ENCODE measurements at places on chromosomes 12 and 14.

GRCh38 chr14:92563359-92563758 is 49.8 kb downstream of the RIN3 start:
- DNase-seq: no peak

- peak; percentile 61 for DNase-seq
These were observed 114.8 kb upstream of the FLRT2 start for GRCh38 chr14:85415015-85415712.

GRCh38 chr14:34034447-34035176 is 83.7 kb upstream of the EGLN3 start:
- no peak for DNase-seq

GRCh38 chr14:60566101-60566500 is 57.2 kb downstream of the SIX6 start:
- DNase-seq: no peak

DNA sequence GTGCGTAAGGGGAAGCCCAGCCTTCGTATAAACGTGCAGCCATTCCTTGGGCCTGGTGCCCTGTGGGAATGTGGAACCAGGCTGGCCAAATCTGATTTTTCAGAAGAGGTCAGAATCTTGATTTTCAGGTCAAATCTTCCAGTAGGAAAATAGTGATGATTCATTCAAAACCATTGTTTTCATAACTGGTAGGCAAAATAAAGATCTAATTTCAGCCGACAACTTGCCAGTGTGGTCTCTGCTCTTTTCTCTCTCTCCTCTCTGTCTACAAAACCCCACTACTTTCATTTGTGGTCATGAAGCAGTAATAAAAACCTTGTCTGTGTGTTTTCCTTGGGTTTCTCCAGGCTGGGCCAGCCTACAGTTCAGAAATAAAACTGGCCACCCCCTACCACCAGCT is 135.1 kb downstream of the RBM19 start:
- DNase-seq: no peak

GRCh38 chr12:1343422-1343821 is 251.0 kb downstream of the FBXL14 start:
- no peak for DNase-seq

GRCh38 chr14:30225176-30225575 is 297.5 kb upstream of the PRKD1 start:
- no peak for DNase-seq

DNA sequence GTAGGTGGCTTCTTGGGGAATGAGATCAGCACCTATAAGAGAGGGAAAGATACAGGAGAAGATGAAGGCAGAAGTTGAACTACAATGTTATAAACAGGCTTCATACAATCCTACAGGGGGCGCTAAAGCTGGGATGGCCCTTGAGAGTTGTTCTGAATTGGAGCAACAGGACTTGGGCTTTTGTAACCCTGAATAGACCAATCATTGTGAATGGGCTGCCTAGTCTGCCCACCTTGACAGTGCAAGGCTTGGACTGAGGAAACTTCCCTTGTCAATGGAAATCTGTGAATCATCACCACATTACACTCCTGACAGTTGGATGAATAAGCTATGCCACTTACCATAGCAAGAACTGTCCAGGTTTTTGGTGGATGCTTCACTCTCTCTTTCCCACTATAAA is 306.1 kb downstream of the KCNC2 start:
- DNase-seq: peak; percentile 77

GRCh38 chr14:105167303-105168092 is 1.1 kb downstream of the JAG2 start:
- DNase-seq: peak; percentile 50

DNA sequence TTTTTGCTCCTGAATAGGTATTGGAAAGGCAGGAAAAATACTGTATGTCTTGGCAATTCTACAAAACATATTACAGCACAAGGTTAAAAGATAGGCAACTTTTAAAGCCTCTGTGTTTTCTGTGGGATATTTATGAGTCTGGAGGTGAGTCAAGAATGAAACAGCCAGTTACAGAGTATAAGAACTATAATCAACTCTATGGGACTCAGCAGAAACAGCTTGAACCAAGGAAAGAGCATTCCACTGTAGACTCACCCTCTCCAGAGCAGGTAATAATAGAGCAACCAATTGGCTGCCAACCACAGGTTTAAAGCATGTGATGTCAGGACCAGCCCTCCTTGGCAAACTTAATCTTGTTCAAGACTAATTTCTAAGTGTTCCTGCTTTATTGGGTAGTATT is 100.5 kb upstream of the MDM1 start:
- no peak for DNase-seq

DNA sequence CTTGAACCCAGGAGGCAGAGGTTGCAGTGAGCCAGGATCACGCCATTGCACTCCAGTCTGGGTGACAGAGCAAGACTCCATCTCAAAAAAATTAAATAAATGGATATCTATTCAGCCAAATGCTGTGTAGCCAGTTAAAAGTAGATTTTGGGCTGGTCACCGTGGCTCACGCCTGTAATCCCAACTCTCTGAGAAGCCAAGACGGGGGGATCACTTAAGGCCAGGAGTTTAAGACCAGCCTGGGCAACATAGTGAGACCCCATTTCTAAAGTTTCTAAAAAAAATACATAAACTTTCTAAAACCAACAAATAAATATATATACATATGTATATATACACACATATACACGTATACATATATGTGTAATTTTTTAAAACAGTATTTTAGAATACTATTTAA is 188.8 kb downstream of the FBXL14 start:
- DNase-seq: no peak

DNA sequence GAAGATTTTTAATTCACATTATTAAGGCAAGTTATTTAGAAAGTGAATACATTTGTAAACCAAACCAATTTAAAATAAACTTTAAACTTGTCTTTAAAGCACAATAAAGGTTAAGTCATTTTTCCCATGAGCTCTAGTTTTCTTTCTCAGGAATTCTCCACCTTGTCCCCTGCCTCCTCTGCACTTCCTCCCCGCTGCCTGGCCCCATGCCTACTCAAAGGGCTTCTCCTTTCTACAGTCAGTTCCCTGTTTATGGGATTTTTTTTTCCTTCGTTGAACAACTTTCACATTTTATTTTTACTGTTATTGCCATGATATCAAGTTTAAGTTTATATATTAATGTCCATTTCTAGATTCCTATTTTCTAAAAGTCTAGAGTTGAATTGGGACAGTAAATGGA is 223.0 kb downstream of the SLC25A21 start:
- DNase-seq: no peak

- no peak for DNase-seq
These were observed 89.0 kb downstream of the SLC38A1 start for GRCh38 chr12:46179693-46180452.

DNA sequence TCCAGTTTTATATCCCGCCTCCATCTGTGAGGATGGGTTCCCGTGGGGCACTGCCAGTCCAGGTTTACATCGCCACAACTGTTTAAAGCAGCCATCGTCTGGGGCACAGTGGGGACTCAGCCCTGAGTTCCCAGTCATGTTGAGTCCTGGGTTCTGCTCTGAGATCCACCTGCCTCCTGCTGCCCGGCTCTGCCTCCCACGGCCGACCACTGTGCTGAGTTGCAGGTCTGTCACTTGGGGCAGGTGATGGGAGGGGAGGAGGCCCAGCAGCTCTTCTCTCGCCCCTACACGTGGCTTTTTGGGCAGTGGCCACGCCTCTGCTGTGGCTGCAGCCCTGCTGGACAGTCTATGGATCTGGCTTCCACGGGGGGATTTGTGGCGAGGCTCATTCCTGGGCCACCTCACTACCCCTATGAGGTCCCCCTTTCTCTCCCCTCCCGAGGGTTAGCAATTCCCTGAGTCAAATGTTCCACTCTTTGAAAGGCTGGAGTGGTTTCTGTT is 143.0 kb downstream of the ADGRD1 start:
- no peak for DNase-seq
